Gastroesophageal sphincter (tissue), 4 donors: ENCODE measurements at places on chromosomes 2 and 18.

GRCh38 chr18:48079885-48080284 lies 149.4 kb upstream of the SMAD2 start:
- no peaks in the 10 kb centered on the region for H3K27me3 ChIP-seq
- H3K27ac ChIP-seq = no peak overlapping the region
- no peaks in the 10 kb centered on the region for H3K36me3 ChIP-seq
- H3K4me3 ChIP-seq = no peak overlapping the region
- no peak for ATAC-seq
- H3K4me1 ChIP-seq = no peaks in the 10 kb centered on the region

- H3K27ac ChIP-seq = no peak overlapping the region
- no peak overlapping the region for H3K4me3 ChIP-seq
- no peaks in the 10 kb centered on the region for H3K4me1 ChIP-seq
- H3K36me3 ChIP-seq = no peaks in the 10 kb centered on the region
Measured at GRCh38 chr18:8982416-8983183, 119.9 kb upstream of the NDUFV2 start.

GRCh38 chr18:10685484-10685883 lies 159.7 kb downstream of the NAPG start:
- no peak for ATAC-seq
- no peaks in the 10 kb centered on the region for H3K27me3 ChIP-seq
- H3K4me3 ChIP-seq = no peak overlapping the region
- H3K27ac ChIP-seq = no peak overlapping the region

GRCh38 chr2:888906-889566 lies 61.6 kb upstream of the SNTG2 start:
- no peaks in the 10 kb centered on the region for H3K4me1 ChIP-seq
- no peak overlapping the region for H3K4me3 ChIP-seq
- H3K36me3 ChIP-seq = no peaks in the 10 kb centered on the region
- no peak overlapping the region for H3K27ac ChIP-seq
- no peak for ATAC-seq
- peaks cover 51% of the 10 kb centered on the region for H3K27me3 ChIP-seq

GRCh38 chr2:213231966-213232365 lies 52.3 kb upstream of the SPAG16 start:
- no peaks in the 10 kb centered on the region for H3K4me1 ChIP-seq

GRCh38 chr18:41396861-41397260 lies 558.2 kb upstream of the PIK3C3 start:
- H3K27ac ChIP-seq = no peak overlapping the region
- no peaks in the 10 kb centered on the region for H3K4me1 ChIP-seq
- no peak overlapping the region for H3K4me3 ChIP-seq
- no peak for ATAC-seq
- peaks cover 5% of the 10 kb centered on the region for H3K27me3 ChIP-seq

GRCh38 chr2:46977280-46977665 lies 61.7 kb upstream of the MCFD2 start:
- no peak overlapping the region for H3K4me3 ChIP-seq
- no peak for ATAC-seq
- peaks cover 70% of the 10 kb centered on the region for H3K36me3 ChIP-seq
- H3K4me1 ChIP-seq = no peaks in the 10 kb centered on the region

- H3K36me3 ChIP-seq = peaks cover 7% of the 10 kb centered on the region
- no peak overlapping the region for H3K4me3 ChIP-seq
- no peak overlapping the region for H3K27ac ChIP-seq
- no peaks in the 10 kb centered on the region for H3K4me1 ChIP-seq
- no peaks in the 10 kb centered on the region for H3K27me3 ChIP-seq
Measured at GRCh38 chr18:32095192-32095899, 3.7 kb downstream of the RNF138 start.

DNA sequence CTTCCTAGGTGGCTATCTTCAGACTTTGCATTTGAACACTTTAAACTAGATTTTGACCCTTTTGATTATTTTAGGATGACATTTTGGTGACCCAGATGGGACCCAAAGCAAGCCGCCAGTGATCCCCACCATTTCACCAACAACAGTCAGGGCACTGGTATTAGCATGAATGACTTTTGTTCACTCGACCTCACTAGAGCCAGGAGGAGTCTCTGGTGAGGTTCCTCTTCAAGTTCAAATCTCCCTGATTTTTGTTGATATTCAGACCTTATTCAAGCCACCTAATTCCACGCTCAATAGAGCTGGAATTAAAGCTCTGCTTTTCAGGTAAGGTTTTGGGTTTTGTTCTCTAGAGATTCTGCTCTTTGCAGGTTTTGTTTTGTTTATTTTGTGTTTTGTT lies 202.3 kb downstream of the MREG start:
- H3K4me3 ChIP-seq = no peak overlapping the region
- no peak for ATAC-seq
- H3K36me3 ChIP-seq = no peaks in the 10 kb centered on the region
- no peaks in the 10 kb centered on the region for H3K27me3 ChIP-seq
- H3K27ac ChIP-seq = no peak overlapping the region
- no peaks in the 10 kb centered on the region for H3K4me1 ChIP-seq

DNA sequence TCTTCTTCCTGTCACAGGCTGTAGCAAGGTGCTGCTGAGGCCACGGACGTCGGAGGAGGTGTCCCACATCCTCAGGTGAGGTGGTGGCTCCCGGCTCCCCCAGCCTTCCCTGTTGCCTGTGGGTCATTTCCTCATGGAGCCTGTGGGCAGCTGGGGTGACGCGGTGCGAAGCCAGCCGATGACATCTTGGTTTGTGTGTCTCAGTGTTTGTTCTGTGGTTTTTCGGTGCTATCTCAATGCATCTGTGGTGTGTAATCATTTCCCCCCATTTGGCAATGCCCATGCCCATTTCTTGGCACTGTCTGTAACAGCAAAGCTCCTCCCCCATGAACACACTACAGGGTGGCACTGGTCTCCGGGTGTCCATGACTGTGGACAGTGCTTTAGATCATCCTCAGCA lies 6.6 kb downstream of the D2HGDH start:
- H3K36me3 ChIP-seq = no peaks in the 10 kb centered on the region
- H3K4me1 ChIP-seq = peaks cover 11% of the 10 kb centered on the region
- no peak overlapping the region for H3K4me3 ChIP-seq
- ATAC-seq = no peak
- H3K27me3 ChIP-seq = no peaks in the 10 kb centered on the region

GRCh38 chr2:109531221-109531620 lies 82.5 kb downstream of the SEPTIN10 start:
- ATAC-seq = no peak
- H3K27me3 ChIP-seq = no peaks in the 10 kb centered on the region
- H3K4me3 ChIP-seq = no peak overlapping the region
- no peak overlapping the region for H3K27ac ChIP-seq
- no peaks in the 10 kb centered on the region for H3K4me1 ChIP-seq
- no peaks in the 10 kb centered on the region for H3K36me3 ChIP-seq

DNA sequence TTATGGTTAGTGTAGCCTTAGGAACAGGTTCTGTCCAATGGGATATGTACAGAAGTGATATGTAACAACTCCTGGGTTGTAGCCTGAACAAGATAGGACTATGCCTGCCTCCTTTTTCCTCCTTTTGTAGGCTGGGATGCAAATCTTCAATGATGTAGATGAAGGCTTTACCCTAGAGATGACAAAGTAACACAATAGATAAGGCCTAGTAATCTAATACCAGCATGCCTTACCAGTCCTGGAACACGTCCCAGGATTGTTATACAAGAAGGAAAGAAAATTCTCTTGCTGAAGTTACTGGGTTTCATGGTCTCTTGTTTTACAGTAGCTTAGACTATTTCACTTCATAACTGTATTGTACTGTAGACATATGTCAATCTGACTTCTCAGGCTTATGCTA lies 192.1 kb downstream of the OTX1 start:
- no peak for ATAC-seq
- no peaks in the 10 kb centered on the region for H3K36me3 ChIP-seq
- no peaks in the 10 kb centered on the region for H3K4me1 ChIP-seq

GRCh38 chr2:220980966-220981675 lies 591.0 kb downstream of the EPHA4 start:
- peaks cover 6% of the 10 kb centered on the region for H3K27me3 ChIP-seq
- no peaks in the 10 kb centered on the region for H3K36me3 ChIP-seq
- no peaks in the 10 kb centered on the region for H3K4me1 ChIP-seq
- H3K4me3 ChIP-seq = no peak overlapping the region

- ATAC-seq = peak; percentile 56
- H3K4me1 ChIP-seq = peaks cover 31% of the 10 kb centered on the region
- H3K36me3 ChIP-seq = no peaks in the 10 kb centered on the region
- peaks cover 37% of the 10 kb centered on the region for H3K27me3 ChIP-seq
- H3K4me3 ChIP-seq = peak within 1 kb of the TSS; percentile 24
Measured at GRCh38 chr2:237486819-237487448, at the start of gene MLPH. TSS of gene MLPH (plus strand) at chr2:237487251. CDS start at chr2:237493427, 6,176 bp downstream.

GRCh38 chr2:150415022-150415421 lies 72.4 kb downstream of the RND3 start:
- H3K27ac ChIP-seq = no peak overlapping the region
- no peaks in the 10 kb centered on the region for H3K27me3 ChIP-seq
- no peaks in the 10 kb centered on the region for H3K36me3 ChIP-seq
- H3K4me3 ChIP-seq = no peak overlapping the region
- no peaks in the 10 kb centered on the region for H3K4me1 ChIP-seq
- no peak for ATAC-seq

GRCh38 chr2:231160701-231161100 lies 35.9 kb upstream of the HTR2B start:
- no peak for ATAC-seq
- H3K27ac ChIP-seq = peak overlapping the region; percentile 79
- H3K27me3 ChIP-seq = no peaks in the 10 kb centered on the region
- peaks cover 15% of the 10 kb centered on the region for H3K36me3 ChIP-seq

DNA sequence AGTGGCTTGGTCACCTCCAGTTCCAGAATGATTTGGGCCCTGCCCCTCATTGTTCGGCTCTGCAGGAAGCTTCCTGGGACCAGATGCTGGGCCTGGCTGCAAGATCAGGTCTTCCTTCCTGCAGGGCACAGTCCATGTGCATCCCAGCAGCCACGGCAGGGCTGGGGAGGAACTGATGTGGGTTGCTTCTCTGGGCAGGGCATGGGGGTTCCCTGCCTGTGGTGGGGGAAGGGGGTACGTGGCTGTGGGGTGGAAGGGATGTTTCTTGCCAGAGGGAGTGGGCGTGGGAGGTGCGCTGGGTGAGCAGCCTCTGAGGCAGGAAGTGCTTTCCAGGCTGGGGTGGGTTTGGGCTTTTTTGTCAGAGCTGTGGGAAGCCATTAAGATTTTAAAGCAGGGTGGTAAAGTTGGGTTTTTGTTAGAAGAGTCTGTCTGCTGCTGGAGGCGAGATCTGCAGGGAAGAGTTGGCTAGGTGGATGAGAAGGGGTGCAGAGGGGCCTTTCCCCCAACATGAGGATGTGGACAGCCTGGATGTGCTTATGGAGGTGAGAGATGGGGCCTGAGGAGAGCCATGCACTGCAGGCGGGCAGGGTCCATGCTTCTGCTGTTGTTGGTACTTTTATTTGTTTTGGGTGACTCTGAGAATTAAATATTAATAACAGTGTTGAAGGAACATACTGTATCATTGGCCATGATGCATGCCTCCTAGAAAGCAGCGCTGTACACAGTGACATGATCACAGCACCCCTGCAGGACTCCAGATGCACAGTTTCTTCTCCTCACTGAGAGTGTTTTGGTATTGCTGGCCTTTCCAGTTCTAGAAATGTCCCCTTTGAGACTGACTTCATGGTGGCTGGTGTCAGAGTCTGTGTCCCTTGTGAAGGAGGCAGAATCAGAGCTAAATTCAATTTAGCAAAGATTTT lies 45.3 kb downstream of the DGKD start:
- no peaks in the 10 kb centered on the region for H3K36me3 ChIP-seq
- no peaks in the 10 kb centered on the region for H3K4me1 ChIP-seq
- no peak overlapping the region for H3K27ac ChIP-seq
- ATAC-seq = no peak
- no peak overlapping the region for H3K4me3 ChIP-seq

GRCh38 chr2:236554629-236555282 lies 14.9 kb upstream of the ACKR3 start:
- no peak overlapping the region for H3K4me3 ChIP-seq
- no peak overlapping the region for H3K27ac ChIP-seq
- H3K36me3 ChIP-seq = no peaks in the 10 kb centered on the region
- H3K4me1 ChIP-seq = no peaks in the 10 kb centered on the region
- H3K27me3 ChIP-seq = peaks cover 8% of the 10 kb centered on the region

DNA sequence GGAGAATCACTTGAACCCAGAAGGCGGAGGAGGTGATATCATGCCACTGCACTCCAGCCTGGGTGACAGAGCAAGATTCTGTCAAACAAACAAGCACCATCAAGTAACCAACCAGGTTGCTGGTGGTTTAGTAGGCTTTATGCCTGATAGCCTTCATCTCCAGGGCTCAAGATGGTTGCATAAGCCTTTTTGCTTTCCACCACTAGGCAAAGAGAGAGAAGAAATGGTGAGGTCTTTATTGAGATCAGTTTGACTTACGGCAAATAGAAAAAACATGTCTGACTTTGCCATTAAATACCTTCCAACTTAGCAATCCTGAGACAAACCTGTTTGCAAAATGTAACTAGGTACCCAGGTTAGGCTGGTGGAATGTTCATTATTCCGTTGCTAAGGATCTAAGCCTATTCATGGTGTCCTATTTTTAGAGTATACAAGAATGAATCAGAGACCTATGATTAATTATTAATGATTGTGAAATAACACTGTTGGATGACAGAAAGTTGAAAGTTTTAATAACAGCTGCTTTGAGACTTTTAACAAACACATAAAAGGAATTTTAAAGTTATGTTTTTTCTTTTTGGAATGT lies 53.5 kb upstream of the SLC38A11 start:
- H3K36me3 ChIP-seq = no peaks in the 10 kb centered on the region
- peak; percentile 76 for ATAC-seq
- H3K27me3 ChIP-seq = no peaks in the 10 kb centered on the region

DNA sequence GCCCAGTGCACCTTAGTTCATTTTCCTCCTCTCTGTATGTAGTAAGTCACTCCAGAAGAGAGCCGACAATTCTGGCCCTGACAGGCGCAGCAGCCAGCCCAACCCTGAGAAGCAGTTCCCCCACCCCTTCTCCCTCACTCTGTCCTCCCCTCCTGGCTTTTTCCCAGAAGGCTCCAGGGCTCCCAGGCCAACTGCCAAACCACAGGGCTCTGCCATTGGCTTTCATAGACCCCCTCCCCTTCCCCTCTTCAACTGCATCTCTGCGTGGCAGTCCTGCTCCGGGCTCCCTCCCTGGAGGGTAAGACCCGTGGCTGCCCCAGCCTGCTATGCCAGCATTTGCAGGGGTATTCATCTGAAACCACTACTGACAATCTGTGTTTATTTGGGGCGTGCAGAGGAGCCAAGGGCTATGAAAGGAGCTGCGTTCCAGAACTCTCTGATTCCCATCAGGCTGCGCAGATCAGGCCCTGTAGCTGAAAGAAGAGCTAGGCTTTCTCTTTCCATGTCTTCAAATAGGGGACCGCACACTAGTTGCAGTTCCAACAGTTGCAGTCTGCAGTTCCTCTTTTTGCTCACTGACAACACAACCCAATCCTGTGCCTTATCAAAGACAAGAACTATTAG lies 388.6 kb upstream of the TNP1 start:
- H3K4me1 ChIP-seq = peaks cover 28% of the 10 kb centered on the region
- no peak overlapping the region for H3K4me3 ChIP-seq
- H3K36me3 ChIP-seq = no peaks in the 10 kb centered on the region
- peak overlapping the region; percentile 89 for H3K27ac ChIP-seq
- no peaks in the 10 kb centered on the region for H3K27me3 ChIP-seq
- ATAC-seq = peak; percentile 56

- peaks cover 4% of the 10 kb centered on the region for H3K36me3 ChIP-seq
- H3K27me3 ChIP-seq = no peaks in the 10 kb centered on the region
- no peak overlapping the region for H3K4me3 ChIP-seq
Measured at GRCh38 chr2:173948198-173948597, 17.0 kb downstream of the SP3 start.

GRCh38 chr18:29164993-29165599 lies 988.2 kb upstream of the CDH2 start:
- peak; percentile 62 for ATAC-seq
- peaks cover 21% of the 10 kb centered on the region for H3K4me1 ChIP-seq
- no peak overlapping the region for H3K27ac ChIP-seq
- H3K4me3 ChIP-seq = no peak overlapping the region
- no peaks in the 10 kb centered on the region for H3K27me3 ChIP-seq
- H3K36me3 ChIP-seq = no peaks in the 10 kb centered on the region

- no peak overlapping the region for H3K4me3 ChIP-seq
- H3K4me1 ChIP-seq = peaks cover 4% of the 10 kb centered on the region
Measured at GRCh38 chr2:25714740-25715139, 41.4 kb upstream of the DTNB start.
